ENCODE measurements at places on chromosomes 7 and 10.

- DNase-seq, result no peak
Measured at GRCh38 chr7:38535073-38535472, 96.1 kb downstream of the AMPH start.

- no peak for DNase-seq
Measured at GRCh38 chr10:108791794-108792474, 1131.4 kb downstream of the XPNPEP1 start.

GRCh38 chr10:27959093-27959715 lies 39.7 kb downstream of the ODAD2 start:
- DNase-seq, result no peak

- no peak for DNase-seq
Measured at GRCh38 chr7:44964384-44964830, 14.4 kb downstream of the MYO1G start.

GRCh38 chr7:14021069-14021468 lies 31.6 kb upstream of the ETV1 start:
- DNase-seq, result no peak

GRCh38 chr7:93036149-93036640 lies 81.6 kb downstream of the SAMD9 start:
- DNase-seq, result no peak

DNA sequence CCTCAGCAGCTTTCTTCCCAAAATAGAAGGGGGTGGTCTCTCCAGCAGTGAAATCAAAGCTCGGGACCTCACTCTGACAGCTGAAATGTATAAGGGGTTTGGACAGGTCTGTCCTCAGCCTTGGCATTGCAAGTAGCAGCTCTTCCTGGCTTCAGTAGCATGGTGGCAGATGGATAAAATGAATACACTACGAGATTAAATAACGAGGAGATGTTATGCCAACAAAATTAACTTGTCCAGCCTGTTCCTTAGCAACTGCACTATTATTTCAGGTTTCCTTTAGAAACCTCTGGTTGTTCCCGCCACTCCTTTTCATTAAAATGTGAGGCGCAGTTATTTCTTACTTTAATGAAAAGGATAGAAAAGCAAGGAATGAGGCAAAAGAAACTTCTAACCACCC lies 24.9 kb downstream of the PRLHR start:
- DNase-seq, result no peak

GRCh38 chr7:111329367-111330234 lies 232.7 kb downstream of the IMMP2L start:
- no peak for DNase-seq

Data from activated naive CD4-positive, alpha-beta T cell treated with anti-CD3 and anti-CD28 coated beads, Interleukin-2, amount 50 U/mL, for 16 hours (primary cell).